NCI-H2227 treated with DMSO at 0.1 percent for 48 hours (cell line): ENCODE measurements at places on chromosomes 2 and 18.

DNA sequence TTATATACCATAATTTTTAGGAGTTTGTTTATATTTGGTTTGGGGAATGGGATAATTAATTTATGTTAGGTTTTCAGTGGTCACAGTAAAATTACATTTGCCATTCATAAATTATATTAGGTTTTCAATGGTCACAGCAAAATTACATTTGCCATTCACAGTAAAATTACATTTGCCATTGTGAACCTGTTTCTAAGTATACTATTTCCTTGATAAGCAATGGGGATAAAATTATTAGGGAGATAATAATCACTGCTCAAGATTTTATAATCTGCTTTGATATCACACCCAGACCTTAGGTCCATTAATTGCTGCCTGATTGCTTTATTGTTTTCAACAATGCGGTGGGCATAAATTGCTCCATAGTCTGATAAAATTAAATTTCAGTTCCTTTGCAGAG lies 124.6 kb downstream of the ASXL3 start:
- no peak for DNase-seq

- no peak for DNase-seq
Observed at GRCh38 chr2:7685342-7686015, 768.3 kb downstream of the RNF144A start.

DNA sequence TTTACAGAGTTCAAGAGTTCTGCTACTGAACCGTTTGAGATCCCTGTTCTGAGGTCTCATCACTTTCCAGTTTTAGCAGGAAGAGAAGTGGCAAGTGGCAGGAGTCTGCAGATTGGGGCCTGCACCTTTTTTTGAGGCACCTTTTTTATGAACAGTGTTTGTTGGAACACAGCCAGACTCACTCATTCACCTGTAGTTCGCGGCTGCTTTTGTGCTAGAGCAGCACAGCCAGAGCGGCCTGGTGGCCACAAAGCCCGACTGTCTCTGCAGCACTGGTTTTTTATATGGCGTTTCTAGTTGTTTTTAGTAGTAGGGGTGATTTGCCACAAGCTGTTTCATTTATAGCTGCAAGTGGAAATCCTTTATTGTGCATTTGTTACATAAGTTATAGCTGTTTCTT lies 8.6 kb downstream of the ACP1 start:
- no peak for DNase-seq

- DNase-seq, result no peak
Observed at GRCh38 chr2:121061633-121062032, 223.4 kb downstream of the TFCP2L1 start.

- DNase-seq, result no peak
Observed at GRCh38 chr2:6470518-6470917, 395.2 kb downstream of the CMPK2 start.

DNA sequence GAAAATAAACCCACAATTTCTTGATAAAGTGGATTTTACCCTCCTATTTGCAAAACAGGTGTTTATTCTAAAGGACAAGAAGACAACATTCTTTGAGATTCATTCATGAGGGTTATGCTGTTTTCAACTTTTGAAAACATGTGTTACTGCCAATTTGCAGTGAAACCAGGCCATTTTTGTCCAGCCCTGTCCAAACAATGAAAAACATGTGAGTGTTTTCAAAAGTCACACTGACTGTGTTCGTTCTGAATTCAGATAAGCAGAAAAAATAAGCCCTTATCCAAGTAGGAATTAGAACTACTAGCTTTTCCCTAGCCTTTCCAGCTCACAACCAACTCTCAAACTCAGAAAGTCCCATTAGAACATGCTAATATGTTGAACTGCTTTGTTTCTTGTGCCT lies 148.1 kb upstream of the PID1 start:
- DNase-seq, result no peak

GRCh38 chr2:130307850-130308249 lies 34.8 kb upstream of the IMP4 start:
- DNase-seq, result no peak

- DNase-seq, result no peak
Observed at GRCh38 chr2:146817613-146818012, 1027.2 kb upstream of the ACVR2A start.
